ENCODE measurements at places on chromosomes 4 and X. TPM values are rescaled to one million over a fixed set of nuclear protein-coding genes. Genes with fewer than 3 reads are reported as not detected.

CTAG1A gene
- polyA plus RNA-seq = not detected

CORIN gene
- not detected for polyA plus RNA-seq

TRAPPC2 gene
- polyA plus RNA-seq = 55.4 TPM

PRICKLE3 gene
- 2.1 TPM for polyA plus RNA-seq

PDGFRA gene
- not detected for polyA plus RNA-seq

MYL5 gene
- 3.3 TPM for polyA plus RNA-seq

CAPN6 gene
- polyA plus RNA-seq = not detected

F9 gene
- polyA plus RNA-seq = not detected

LDB2 gene
- 6.9 TPM for polyA plus RNA-seq

GK2 gene
- not detected for polyA plus RNA-seq

TIMM17B gene
- polyA plus RNA-seq = 88.2 TPM

UGT2B15 gene
- polyA plus RNA-seq = not detected

All from immature natural killer cell (primary cell).